ENCODE measurements at places on chromosomes 16 and 17.

DNA sequence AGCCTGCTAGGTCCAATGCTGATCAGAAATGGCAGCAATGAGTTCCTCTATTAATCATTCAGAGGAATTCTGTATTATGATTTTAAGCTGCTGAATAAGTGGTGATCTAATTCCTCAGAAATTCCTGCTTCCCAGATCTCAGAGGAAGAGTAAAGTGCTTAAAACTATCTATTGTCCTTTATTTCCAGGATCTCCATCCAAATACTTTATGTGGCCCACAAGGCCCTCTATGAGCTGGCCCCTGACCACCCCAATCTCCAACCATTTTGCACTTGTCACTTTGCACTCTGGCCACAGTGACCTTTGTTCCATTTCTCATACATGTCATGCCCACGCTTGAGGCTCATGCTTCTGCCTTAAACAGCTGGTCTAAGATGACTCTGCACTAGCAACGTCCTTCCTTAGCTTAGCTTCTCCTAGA is 93.7 kb downstream of the CA10 start:
- no peak for DNase-seq

DNA sequence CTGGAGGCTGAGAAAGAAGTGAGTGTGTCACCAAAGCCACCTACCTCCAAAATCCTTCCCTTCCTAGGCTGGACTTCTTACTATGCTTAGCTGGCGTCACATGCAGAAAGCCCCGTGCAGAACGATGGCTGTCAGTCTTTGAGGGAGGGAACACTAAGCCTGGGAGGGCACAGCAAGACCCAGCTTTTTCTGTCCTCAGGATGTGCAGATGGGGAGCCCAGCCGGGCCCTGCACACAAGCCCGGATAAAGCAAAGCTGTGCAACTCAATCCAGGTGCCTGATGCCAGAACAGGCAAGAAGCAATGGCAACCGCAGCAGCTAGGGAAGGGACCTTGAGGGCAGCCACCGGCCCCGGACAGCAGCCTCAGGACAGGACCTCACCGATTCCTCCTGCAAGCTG is 13.9 kb upstream of the USP36 start:
- DNase-seq, result no peak

- DNase-seq, result no peak
Measured at GRCh38 chr17:6542577-6542976, 13.8 kb downstream of the PITPNM3 start.

GRCh38 chr16:71895679-71896365 is 491 bp downstream of the IST1 start:
- DNase-seq, result peak; percentile 15

- DNase-seq, result no peak
Measured at GRCh38 chr16:3036726-3037315, at the start of gene BICDL2. TSS of gene BICDL2 (minus strand) at chr16:3036944. CDS start at chr16:3035496, 1,448 bp downstream.

DNA sequence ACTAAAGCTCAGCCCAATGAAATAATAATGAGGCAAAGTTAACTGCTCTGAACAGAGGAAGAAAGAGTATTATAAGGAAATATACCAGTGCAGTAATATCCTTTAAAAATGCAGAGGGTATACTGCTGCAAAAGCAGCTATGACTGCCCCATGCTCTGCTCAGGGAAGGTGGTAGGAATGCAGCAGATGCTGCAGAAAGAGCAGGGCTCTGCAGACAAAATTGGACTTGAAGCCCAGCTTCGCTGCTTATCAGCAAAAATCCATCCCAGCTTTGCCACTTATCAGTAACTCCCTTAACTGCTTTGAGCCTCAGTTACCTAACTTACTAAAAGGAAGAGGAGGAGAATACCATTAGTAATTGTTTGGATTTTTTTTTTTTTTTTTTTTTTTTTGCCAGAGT is 533.8 kb upstream of the CDH5 start:
- DNase-seq, result no peak

DNA sequence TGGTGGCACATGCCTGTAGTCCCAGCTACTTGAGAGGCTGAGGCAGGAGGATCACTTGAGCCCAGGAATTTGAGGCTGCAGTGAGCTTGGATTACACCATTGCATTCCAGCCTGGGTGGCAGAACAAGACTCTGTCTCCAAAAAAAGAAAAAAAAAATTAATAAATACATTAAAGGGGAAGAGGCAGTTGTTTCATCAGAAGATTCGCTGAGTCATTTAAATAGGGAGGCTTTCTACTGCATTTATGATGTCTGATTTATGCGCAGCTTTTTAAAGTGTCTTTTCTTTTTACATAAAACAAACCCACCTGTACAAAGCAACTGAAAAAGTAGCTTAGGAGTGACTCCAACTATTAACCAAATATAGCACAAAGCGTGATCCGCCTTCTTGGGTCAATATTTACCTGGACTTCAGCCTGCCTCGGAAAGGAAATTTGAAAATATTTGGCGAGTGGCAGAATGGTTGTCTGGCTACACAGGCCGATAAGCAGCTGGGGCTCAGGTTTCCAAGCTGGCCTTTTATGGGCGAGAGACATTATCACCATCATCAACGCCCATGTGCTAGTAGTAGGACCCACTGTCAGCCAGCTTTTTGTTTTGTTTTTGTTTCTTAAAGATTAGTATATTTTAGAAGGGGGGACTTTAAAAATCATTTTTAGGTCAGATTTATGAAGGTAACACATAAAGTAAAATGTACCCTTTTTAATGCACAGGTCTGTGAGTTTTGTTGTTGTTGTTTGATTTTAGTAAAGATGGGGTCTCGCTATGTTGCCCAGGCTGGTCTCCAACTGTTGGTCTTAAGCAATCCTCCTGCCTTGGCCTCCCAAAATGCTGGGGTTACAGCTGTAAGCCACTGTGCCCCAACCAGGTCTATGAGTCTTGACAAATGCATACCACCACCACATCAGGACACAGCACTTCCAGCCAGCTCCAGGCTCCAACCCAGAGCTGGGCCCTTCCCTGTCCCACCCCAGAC is 42.5 kb upstream of the RASD1 start:
- DNase-seq, result no peak

DNA sequence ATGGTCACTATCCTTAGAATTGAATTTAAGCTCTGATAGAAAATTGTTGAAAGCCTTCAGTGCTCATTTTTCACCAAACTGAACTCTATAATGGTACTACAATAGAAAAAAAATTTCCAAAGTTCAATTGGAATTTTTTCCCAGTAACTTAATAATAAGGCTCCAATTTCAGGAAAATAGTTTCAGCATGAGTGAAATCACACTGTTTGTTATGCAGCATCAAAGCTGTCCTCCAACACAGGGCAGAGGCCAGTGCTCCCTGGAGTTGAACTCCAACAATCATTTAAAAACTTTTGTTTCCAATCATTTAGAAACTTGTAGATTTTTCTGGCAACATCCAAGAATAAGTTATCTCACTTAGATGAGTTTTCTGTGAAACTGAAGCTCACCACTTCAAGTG is 103.1 kb upstream of the HSBP1 start:
- DNase-seq, result no peak

DNA sequence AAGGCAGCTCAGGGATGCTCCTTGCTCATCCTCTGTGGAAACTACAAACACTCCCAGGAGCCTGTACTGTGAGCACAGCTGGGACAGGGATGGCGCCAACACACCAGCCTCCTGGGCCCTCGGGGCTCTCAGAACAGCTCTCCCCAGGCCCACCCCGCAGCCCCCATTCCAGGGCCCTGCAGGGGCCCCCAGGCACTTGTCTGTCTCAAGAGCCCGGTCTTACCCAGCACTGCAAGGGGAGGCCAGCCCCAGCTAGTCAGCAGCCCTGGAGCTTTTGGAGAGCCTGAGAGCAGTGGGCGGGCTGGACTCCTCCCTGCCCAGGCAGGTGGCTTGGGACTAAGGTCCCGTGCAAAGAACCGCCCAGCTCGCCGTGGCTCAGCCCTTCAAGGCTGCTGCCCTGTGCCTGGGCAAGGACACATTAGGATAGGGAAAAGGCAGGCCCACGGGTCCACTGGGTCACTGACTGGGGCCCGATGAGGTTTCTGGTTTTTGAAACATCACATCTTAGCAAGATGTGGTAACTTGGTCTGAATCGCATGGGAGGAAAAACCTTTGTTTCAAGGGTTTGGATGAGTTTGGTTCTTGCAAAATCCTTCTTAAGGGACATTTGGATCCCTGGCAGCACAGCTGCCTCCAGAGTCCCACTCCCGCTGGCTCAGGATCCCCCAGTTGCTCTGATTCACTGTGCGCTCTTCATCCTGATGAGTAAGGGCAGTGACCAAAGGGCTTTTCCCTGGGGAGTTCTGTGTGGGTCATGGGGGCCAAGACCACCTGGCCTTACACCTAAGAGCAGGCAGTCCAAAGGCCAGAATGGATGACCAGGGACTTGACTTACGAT is 2.8 kb downstream of the DNASE1L2 start:
- no peak for DNase-seq

DNA sequence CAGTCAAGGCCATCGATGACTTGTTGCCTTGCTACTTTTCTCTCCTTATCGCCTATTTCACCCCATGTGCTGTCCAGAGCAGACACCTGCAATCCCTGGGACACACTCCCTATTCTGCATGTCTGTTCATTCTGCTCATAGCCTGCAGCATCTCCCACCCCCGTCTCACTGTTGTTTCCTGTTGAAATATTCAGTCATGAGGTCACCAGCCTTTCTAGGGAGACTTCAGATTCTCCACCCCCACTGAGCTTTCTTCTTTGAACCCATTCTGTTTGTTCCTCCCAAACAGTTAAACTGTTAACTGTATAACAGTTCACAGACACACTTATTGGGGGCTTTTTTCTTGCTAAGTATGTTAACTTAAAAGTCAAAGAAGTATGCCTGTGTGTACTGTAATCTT is 94.4 kb downstream of the AATF start:
- DNase-seq, result no peak

- no peak for DNase-seq
Measured at GRCh38 chr17:41957031-41957868, 9.3 kb upstream of the CNP start.
